ENCODE measurements at places on chromosomes 4 and X.

DNA sequence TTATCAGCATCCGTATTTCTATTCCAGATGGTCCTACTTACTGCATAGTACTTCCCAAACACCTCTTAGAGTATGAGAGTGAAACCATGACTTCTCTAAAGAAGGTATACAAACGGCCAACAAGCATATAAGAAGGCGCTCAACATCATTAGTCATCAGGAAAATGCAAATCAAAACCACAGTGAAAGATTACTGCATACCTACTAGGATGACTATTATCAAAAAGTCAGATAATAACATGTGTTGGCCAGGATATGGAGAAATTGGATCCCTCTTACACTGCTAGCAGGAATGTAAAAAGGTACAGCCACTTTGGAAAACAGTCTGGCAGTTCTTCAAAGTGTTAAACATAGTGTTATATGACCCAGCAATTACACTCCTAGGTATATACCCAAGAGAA lies 215.3 kb upstream of the CXorf66 start:
- DNase-seq: no peak

GRCh38 chr4:187444061-187444460 lies 551.5 kb upstream of the ZFP42 start:
- no peak for DNase-seq

DNA sequence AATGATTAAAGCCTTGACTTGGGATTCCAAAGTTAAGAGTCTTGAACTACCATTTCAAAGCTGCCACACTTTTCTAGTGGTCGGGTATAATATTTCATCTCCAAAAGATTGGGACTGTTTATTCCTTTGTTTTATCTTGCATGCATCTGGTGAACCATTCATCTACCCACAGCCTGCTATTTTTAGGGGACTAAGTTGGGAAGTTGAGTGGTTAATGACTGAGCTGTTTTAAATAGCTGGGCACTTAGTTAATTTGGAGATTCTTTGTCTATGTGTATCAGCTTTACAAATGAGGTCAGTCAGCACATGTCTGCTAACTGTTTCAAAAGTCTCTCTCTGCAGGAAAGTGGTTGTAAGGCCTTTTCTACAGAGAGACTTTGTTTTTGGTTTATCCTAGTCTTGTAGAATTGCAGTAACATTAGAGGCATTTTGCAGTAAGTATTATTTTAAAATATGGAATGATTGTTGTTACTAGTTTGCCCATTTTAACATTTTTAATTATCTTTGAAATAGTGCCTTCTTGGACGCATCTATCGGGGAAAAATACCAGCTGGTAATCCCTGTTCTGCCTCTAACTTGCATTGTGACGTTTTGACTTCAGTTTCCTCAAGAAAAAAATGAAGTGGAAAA lies 8.2 kb downstream of the BMP2K start:
- DNase-seq: no peak

DNA sequence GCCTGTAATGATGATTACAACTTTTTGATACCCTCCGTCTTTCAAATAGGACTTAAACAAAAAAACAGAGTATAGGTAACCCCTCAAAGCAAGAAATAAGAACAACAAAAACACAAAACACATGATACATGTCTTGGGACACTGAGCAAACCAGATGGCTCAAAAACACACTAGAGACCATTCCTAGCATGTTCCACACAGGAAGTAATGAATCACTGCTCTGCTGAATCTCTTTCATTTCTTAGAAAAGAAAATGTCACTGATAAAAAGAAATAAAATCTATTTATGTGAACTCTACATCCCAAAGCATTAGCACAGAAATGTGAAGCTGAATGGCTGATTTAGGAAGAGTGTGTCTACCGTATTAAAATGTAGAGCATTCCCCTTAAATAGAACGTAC lies 134.5 kb upstream of the IL15 start:
- DNase-seq: no peak

- no peak for DNase-seq
Observed at GRCh38 chr4:85029453-85029852, 63.0 kb upstream of the WDFY3 start.

GRCh38 chrX:108025954-108026600 lies 18.8 kb upstream of the VSIG1 start:
- no peak for DNase-seq

GRCh38 chr4:6819295-6819694 lies 36.8 kb downstream of the KIAA0232 start:
- no peak for DNase-seq

DNA sequence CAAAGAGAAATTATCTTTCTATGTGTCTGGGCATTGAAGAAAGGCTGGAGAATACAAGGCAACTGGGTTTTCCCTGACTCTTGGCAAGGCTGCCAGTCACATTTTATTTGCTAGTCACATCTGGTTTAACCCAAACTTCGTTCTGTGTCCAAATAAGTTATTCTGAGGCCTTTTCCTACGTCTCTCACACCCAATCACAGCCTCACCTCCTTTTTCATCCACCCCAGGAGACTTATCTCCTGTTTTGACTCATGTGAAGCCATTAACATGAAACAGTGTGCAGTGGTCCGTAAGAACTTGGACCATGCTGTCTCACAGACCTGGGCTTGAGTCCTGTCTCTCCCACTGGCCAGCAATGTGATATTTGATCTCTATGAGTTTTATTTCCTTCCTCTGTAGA lies 59.3 kb downstream of the CNGA2 start:
- DNase-seq: no peak

- no peak for DNase-seq
Observed at GRCh38 chr4:23023121-23023520, 330.4 kb downstream of the GBA3 start.

All from stimulated activated CD8-positive, alpha-beta memory T cell treated with anti-CD3 and anti-CD28 coated beads, Interleukin-4, amount 100 ng/mL, for 1 hour (primary cell).